ENCODE measurements at places on chromosomes 7 and 10. TPM values are rescaled to one million over a fixed set of nuclear protein-coding genes. Genes with fewer than 3 reads are reported as not detected.

The ZNF138 gene
- 4.0 TPM for total RNA-seq

DNA sequence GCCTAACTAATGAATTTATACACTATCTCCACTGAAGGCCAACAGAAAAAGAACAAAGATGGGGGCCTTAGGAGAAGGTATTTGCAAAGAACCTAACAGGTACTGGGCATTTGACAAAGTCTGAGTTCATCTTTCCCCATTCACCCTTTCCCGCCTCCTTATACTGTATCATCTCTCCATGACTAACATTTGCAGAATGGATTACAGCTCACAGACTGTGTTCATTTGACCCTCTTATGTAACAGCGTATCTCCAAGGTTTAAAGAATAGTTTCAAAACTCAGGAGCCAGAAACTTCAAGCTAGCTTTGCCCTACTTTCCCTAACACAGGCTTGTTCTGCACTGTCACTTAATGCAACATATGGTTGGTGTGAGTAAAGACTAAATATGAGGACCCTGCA, 238.7 kb upstream of the CELF2 start:
- DNase-seq, result no peak

DNA sequence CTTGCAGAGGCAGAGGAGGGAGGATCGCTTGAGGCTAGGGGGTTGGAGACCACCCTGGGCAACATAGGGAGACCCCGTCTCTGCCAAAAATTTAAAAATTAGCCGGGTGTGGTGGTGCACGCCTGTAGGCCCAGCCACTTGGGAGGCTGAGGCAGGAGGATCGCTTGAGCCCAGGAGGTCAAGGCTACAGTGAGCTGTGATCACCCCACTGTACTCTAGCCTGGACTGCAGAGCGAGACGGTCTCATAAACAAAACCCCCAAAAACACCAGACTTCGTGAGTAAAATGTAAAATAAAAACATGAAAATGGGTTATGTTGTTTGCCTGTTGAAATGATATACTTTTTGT, 699 bp downstream of the LHPP start:
- DNase-seq, result no peak

- no peak for DNase-seq
Observed at GRCh38 chr10:43926371-43926770, 277.7 kb upstream of the ZNF32 start.

The LIPF gene
- total RNA-seq, result not detected

Data from cardiac septum (tissue), 1 donor.